C1 segment of cervical spinal cord (tissue), 14 donors: ENCODE measurements at places on chromosomes 2 and 18.

DNA sequence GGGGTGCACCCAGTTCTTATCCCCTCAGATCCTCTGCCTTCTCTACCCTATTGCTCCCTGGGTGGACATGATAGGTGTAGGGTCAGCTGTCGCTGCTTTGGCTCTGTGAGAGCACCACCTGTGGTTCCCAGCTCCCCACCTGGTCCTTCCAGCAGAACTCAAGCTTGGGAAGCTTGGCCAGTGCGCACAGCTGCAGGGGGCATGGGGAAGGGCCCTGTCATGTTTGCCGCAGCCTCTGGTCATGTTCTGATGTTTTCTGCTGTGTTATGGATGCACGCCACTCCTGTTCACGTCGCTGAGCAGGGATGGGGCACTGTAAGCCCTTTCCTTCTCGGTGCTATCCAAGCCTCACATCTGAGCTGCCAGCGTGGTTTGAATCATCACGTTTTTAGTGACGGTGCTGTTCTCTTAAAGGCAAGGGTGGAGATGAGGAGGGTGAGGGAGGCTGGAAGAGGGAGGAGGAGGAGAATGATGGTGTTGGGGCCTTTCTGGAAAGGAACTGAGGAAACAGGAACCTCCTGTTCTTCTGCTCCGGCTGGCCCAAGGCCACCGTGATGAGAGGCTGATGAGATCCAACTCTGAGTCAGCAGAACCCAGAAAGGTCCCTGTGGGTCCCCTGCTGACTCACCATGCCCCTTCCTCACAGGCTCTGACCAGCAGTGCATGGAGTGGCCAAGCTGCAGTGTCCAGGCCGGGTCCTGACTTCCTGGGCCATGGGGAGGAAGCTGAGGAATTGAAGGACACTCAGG lies 78.0 kb downstream of the LIPG start:
- no peak for DNase-seq

GRCh38 chr2:202387608-202388342 lies 11.6 kb downstream of the BMPR2 start:
- no peak for DNase-seq

DNA sequence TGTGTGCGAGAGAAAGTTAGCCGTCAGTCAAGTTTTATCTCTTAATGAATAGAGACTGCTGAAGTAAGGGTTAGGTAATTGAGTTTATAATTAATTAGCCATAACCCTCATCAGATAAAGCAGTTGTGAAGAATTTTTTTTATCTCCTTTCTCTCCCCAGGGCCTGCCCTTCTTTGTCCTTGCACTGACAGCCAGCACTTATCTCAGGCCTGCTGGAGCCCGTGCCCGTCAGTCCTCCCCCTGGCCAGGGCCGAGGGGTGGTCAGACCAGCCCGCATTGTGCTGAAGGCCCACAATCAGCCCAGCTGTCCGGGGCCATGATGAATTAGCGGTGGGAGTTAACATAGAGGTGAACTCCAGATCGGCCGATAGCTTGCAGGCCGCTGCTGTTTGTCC lies 315.7 kb downstream of the GBX2 start:
- DNase-seq = no peak

DNA sequence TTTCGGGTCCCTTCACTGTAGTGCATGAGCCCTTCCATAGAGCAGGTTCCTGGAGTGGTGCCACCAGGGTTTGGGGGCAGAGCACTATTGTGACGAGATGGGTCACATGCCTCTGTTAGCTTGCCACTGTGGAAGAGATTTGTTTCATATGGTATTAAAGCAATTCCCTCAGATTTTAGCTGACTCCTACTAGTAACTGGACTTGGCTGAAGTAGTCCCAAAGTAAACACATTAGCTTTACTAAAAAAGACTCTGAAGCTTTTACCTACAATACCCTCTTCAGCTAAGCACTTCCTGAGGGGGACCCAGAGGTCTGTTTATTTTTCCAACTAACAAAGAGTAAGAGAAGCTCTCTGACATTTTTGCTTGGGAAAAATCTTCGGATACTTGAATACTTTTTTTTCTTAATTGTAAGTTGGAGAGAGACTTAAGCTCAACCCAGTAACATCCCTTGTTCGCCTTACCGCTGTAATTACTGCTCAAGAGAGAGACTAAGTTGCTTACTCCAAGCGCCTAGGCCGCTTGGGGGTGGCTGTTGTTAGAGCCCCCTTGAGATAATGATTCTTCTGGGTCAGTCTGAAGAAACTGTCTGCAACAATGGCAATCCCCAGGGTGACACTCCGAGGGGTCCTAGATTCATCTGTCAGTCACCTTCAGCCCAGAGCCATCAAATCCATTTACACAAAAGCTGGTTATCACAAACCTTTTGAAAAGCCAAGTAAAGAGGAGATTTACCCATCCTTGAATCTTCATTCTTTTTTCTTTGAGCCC lies 177.4 kb downstream of the FIGN start:
- DNase-seq = no peak

DNA sequence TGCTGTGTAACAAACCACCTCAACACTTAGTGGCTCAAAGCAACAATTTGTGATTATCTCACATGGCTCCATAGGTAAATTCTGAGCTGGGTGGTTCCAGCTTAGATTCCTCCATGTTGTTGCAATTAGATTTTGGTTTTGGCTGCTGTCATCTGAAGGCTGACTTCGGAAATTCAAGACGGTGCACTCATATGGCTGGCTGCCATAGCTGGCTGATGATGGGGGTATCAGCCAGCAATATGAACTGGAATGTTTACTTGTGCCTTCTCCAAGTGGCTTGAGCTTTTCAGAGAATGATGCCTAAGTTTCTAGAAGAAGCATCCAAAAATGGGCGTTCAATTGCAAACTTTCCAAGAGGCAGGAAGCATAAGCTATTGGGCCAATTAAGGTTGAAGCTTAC lies 213.1 kb downstream of the GCA start:
- DNase-seq = no peak

DNA sequence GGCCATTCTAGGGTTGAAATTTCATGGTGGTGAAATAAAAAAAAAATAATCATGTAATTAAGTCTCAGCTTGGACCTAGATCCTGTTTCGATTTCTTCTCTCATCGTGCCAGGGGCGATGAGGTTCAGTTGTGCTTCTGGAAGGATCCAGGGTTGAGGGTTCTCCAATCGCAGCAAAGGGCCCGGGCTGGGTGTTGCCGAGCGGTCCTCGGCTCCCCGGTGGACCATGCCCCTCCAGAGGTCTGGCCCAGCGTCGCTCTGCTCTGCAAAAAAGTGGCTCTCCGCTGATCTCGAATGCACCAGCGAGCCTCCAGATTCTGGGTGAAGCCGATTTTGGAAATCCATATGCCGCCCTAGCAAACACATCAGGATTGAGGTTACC lies 39.0 kb downstream of the EN1 start:
- DNase-seq = no peak

DNA sequence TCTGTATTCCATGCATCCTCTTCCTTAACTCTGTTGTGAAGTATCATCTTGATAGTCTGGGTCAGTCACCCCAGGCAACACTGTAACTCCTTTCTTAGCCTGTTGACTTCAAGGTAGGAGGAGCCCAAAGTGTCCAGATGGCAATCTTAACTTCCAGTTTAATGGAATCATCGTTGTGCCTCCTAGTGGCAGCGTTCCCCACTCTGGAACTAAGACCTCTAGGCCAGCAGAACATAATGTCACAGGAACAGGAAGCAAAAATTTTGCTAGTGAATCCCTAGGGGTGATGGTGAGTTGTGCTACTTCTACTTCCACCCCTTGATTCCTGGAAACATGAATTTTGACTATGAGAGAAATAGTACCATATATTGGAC lies 11.7 kb downstream of the SGPP2 start:
- no peak for DNase-seq

DNA sequence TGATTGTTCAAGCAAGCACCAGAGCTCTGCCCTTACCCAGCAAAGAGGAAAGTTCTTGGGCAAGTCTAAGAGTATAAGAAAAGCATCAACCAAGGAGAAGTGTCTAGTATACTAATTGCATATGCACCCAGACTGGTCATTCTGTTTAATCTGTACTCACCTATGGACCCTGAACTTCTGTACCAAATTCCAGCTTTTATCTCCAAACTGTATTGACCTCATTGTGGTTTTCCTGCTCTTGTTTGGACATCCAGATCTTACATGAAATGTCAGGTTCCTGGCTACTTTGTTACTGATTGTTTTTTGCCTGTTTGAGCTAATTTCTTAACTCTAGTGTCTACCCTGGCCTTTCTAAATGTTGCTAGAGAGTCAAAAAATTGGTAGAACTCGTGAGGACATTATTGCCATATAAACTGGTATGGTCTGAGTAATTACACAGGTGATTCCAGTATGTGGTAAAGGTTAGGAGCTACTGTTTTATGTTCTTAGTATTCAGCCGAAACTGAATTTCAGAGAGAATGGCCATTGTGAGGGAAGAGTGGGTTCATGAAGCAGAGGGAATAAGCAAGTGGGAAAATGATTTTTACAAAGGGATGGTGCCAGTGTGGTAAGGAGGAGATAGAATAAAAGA lies 146.3 kb downstream of the HNMT start:
- DNase-seq = no peak

- no peak for DNase-seq
These were observed 68.2 kb upstream of the HPCAL1 start for GRCh38 chr2:10234409-10235094.

DNA sequence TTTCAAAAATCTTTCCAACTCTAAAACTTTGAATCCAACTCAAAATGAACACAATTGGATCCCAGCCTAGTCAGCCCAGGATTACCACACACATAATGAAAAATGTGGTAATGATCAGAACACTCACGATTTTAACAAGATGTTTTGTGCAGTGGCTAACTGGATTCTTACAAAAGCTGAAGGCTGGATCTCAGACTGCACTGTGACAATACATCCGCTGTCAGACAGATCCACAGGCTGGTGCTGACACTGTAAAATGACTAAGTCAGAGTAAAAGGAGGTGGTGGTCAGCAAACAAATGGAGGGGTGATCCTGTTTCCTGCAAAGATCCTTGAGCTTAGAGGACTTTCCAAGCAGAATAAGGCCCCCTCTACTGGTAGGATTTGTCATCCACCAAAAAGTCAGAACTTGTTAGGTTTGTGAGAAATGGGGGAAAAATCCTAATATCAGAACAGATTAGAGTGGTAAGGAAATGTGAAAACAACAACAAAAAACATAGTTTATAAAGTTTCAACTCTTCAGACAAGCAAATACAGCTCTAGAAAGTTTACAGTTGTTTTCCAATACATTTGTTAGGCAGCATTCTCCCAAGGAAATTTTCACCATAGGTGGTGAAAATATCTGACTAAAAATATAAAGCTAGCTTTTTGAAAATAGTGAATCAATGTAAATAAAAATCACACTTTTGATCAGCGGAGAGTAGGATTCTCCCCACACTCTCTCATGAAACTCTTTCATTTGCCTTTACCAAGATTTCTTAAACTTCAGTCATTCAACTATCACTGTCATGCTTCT lies 211.9 kb downstream of the AGPS start:
- peak; percentile 16 for DNase-seq

- DNase-seq = no peak
These were observed 15.7 kb upstream of the PLA2R1 start for GRCh38 chr2:160077912-160078810.

DNA sequence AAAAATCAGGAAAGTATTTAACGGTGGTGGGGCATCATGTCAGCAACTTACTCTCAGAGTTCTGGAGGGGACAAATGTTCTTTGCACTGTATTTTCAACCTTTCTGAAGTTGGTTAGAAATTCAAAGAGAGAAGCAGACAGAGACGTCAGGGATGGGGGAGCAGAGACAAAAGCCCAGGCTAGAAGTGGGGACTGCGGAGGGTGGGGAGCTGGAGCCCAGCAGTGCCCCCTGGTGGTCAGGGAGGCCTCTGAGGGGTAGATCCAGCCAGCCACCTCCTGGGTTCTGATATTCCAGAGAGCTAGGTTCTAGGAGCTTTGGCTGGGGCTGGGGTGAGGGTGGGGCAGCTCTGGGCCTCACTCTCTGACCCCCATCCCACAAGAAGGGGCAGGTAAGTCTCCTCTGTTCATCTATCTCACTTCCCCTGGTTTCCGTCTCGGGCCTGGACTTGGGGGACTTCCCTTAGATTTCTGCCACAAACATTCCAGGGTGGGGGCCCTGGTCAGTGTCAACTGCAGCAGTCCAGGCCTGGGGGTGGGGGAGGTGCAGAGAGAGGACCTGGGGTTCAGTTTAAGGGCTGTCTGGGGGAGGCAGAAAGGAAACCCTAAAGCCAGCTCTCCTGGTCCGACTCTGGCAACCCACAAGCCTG lies 8.9 kb downstream of the TNS1 start:
- no peak for DNase-seq

DNA sequence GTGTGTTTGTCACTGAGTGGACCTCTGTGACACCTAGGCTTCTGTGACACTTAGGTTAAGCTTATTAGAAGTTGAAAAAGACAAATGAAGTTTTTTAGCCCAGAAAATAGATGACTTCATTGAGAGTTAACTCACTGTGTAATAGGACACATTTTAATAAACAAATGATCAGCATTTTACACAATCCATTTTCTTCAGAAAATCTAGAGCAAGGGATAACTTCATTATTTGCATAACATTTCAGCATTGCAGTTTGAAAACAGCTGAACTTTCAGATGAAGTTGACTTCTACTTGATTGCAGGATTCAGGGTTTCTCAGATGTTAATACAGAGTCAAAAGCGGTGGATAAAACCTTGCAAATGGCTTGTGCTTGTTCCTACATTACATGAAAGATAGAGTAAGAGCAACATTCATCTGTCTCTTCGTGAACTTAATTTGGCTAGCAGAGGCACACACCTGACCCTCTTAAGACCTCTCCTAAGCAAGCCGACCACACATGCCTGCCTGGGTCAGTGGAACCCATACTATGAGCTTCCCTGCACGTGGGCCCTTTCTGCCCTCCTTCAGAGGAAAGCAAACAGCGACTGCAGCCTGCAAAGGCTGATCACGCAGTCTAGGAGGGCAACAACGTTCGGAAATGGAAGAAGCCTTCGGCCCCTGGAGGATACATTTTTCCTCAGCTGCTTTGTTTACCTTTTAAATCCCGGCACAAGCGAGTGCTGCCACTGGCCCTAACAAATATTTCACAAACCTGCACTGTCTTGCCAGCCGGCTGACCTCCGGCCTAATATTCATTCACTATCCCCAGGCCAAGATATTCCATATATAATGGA lies 16.6 kb downstream of the ITGB1BP1 start:
- DNase-seq = no peak

GRCh38 chr2:48440103-48440390 lies 89.9 kb upstream of the STON1 start:
- DNase-seq = no peak

DNA sequence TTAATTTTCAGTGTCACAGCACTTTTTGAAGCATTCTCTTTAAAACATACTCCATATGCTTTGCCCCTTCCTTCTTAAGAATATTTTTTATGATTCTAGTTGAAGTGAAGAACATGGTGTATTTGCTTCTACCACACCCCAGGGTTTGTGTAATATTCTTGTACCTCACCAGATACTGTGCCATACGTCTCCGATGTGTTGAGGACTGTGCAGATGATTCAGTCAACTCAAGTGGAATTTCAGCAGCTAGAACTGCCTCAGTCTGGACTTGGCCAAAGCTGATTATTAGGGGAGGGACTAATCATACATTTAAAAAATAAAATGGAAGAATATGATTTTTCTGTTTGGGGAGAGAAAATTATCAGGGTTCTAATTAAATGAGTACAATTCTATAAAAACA lies 115.7 kb downstream of the MYO1B start:
- no peak for DNase-seq

- DNase-seq = no peak
These were observed 420.3 kb upstream of the POU3F3 start for GRCh38 chr2:104433657-104434056.
